ENCODE measurements at places on chromosomes 2 and 18. TPM values are rescaled to one million over a fixed set of nuclear protein-coding genes. Genes with fewer than 3 reads are reported as not detected.
A peak's percentile ranks its signal among the peaks of the same experiment; 100 is the strongest.

Gene HOXD3
- total RNA-seq: not detected

Gene NEU2
- not detected for total RNA-seq

Gene MAP4K4
- total RNA-seq: 129 TPM

Gene SCYGR8
- not detected for total RNA-seq

- H3K36me3 ChIP-seq: no peaks in the 10 kb centered on the region
- H3K27ac ChIP-seq: no peak overlapping the region
- no peaks in the 10 kb centered on the region for H3K27me3 ChIP-seq
- no peaks in the 10 kb centered on the region for H3K4me1 ChIP-seq
Measured at GRCh38 chr18:73318739-73319479, 451.1 kb upstream of the NETO1 start.

DNA sequence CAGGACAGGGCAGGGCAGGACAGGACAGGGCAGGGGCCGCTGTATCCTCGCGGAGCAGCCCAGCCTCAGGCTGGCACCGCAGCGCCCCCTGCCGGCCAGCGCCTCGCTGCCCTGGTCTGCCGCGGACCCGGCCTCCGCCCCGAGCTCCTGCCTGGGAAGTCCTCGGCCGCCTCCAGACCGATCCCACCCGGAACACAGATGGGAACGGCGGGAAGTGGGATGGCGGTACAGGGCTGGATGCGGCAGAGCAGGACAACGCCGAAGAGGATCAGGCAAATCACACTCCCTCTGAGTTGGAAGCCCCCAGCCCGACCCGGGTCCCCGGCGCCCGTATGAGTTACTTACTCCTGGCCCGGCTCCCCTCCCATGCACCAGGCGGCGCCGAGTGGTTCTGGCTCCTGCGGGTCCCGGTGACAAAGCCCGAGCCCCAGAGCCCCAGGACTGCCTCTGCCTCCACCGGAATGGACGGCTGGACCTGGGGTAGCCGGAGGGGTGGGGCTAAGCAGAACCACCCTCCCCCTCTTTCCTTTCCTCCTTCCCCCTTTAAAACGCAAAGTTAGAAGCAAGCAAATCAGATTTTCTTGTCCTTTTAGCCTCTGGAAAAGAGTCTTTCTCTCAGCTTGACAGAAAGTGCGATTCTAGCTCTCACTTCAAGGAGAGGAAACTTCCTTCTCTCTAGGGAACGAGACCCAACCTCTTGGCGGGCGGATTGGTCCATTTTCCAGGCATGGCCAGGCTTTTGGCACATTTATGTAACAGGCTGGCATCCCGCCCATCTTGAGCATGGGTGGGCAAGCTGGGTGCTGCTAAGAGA is at the start of gene TP53I3:
TSS of gene TP53I3 (minus strand) at position 449 of the 814 bp plus-strand sequence. CDS start 508 bp downstream, outside the sequence.
- peaks cover 6% of the 10 kb centered on the region for H3K36me3 ChIP-seq
- H3K27ac ChIP-seq: peak within 1 kb of the TSS; percentile 89
- DNase-seq: peak; percentile 77

DNA sequence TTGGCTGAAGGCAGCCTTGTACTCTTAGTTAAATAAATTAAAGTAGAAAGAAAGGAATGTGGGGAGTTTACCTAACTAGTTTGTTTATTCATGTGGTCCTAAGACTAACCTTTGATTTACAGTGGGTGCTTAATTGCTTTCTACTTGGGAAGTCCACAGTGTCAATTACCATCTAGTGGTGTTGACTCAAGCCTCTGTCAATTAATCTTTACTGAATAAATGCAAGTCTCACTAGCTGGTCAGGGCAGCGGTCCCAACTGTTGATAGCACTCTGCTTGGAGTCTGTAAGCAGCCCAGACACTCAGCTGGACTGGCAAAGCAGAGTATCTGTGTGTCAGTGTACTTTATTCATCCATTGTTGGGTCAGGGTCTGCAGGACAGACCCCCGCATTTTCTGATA is 15.8 kb downstream of the ZNF514 start:
- H3K27ac ChIP-seq: no peak overlapping the region
- DNase-seq: no peak
- peaks cover 24% of the 10 kb centered on the region for H3K36me3 ChIP-seq

- H3K27ac ChIP-seq: no peak overlapping the region
- DNase-seq: no peak
- no peaks in the 10 kb centered on the region for H3K27me3 ChIP-seq
- no peak overlapping the region for H3K4me3 ChIP-seq
- H3K4me1 ChIP-seq: no peaks in the 10 kb centered on the region
Measured at GRCh38 chr18:5066380-5066977, 130.6 kb downstream of the AKAIN1 start.

DNA sequence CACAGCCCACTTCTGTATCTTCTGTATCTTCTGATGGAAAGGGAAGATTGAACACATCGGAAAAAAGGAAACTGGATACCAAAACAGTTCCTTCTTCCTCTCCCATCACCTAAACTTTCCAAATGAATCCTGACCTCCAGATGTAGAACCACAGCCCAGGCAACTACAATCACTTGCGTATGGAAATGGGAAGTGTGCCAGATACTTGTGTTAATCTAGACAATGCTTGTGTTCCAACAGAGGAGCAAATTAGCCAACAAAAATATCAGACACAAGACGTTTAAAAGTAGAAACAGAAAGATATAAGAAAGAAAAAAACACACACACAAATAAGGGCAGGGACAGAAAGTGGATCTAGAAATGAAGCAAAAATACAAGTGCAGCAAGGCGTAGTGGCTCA is 31.4 kb upstream of the DUSP2 start:
- no peak overlapping the region for H3K27ac ChIP-seq
- DNase-seq: no peak
- no peaks in the 10 kb centered on the region for H3K27me3 ChIP-seq
- peaks cover 20% of the 10 kb centered on the region for H3K4me1 ChIP-seq

DNA sequence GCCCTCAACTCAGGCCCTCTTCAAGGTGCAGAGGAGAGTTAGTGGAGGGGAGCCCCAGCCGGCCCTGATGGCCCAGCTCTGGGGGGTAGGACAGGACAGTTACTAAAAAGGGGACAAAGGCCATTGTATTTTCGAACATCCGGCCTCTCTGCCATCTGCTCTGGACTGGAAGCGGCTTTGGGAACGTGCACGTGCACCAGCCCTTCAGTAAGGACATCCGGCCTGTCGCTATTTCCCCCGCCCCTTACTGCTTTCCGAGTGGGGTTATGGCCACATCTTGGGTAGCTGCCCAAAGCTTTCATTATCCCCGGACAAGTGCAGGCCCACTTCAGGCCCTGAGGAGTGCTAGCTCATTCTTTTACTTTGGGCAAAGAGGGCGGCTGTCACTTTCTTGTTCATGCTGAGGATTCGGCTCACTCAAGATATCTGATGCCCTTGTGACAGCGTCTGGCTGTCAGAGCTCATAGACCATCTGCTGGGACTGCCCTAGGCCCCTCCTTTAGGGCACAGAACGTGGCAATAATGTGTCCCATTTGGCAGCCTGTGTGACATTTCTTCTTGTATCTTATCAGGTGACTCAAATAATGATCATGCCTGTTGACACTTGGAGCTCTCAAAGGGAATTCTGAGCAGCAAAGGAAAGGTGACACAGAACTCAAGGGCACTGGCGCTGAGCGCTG is 17.5 kb downstream of the SLC4A3 start:
- no peak overlapping the region for H3K4me3 ChIP-seq
- no peaks in the 10 kb centered on the region for H3K36me3 ChIP-seq
- H3K4me1 ChIP-seq: peaks cover 7% of the 10 kb centered on the region
- peaks cover 12% of the 10 kb centered on the region for H3K27me3 ChIP-seq

- no peak overlapping the region for H3K4me3 ChIP-seq
- H3K27me3 ChIP-seq: no peaks in the 10 kb centered on the region
- no peaks in the 10 kb centered on the region for H3K36me3 ChIP-seq
Measured at GRCh38 chr18:3214855-3215637, 4.7 kb downstream of the MYOM1 start.

DNA sequence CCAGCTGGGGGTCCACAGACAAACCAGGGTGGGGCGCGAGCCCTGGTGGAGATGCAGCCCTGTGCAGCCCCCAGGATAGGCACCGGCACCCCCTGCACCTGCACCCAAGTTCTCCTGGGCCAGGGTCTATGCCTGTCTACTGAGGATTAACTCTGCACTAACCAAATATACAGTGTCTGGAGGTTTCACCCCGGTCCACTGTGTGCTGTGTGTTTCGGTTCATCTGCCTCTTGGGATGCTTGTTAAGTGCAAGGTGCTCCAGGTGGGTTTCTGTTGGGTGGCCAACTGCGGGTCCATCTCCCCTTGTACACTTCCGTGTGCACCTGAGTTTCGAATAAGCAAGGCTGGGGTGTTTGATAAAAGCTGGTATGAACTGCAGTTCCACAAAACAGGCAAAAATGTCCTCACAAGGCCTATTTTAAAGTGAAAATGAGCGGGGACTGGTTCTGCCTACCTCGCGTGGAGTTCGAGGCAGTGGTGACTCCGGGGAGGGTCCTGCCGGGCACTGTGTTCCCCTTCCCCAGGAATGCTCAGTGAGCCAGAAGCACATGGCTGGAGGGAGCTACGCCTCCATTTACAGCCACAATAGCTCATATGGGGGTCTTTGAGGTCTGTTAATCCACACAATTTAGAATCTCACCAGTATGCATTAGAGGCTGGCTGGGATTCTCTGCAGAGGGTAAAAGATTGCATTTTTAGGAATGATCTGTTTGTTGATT is 70.7 kb downstream of the EDAR start:
- H3K27ac ChIP-seq: no peak overlapping the region
- no peaks in the 10 kb centered on the region for H3K27me3 ChIP-seq
- H3K4me3 ChIP-seq: no peak overlapping the region
- DNase-seq: no peak
- no peaks in the 10 kb centered on the region for H3K36me3 ChIP-seq
- peaks cover 6% of the 10 kb centered on the region for H3K4me1 ChIP-seq

- DNase-seq: peak; percentile 10
- H3K4me1 ChIP-seq: peaks cover 41% of the 10 kb centered on the region
- peaks cover 2% of the 10 kb centered on the region for H3K27me3 ChIP-seq
- peak overlapping the region; percentile 15 for H3K4me3 ChIP-seq
- peaks cover 36% of the 10 kb centered on the region for H3K36me3 ChIP-seq
Measured at GRCh38 chr2:101560780-101561315, 85.9 kb upstream of the RFX8 start.

GRCh38 chr2:46445556-46445955 is 33.8 kb upstream of the TMEM247 start:
- H3K4me1 ChIP-seq: no peaks in the 10 kb centered on the region
- H3K4me3 ChIP-seq: no peak overlapping the region
- H3K36me3 ChIP-seq: peaks cover 2% of the 10 kb centered on the region
- DNase-seq: no peak
- no peak overlapping the region for H3K27ac ChIP-seq
- peaks cover 16% of the 10 kb centered on the region for H3K27me3 ChIP-seq

GRCh38 chr2:222982909-222983265 is 69.1 kb upstream of the KCNE4 start:
- H3K4me1 ChIP-seq: peaks cover 8% of the 10 kb centered on the region
- no peak overlapping the region for H3K27ac ChIP-seq
- no peaks in the 10 kb centered on the region for H3K36me3 ChIP-seq
- H3K27me3 ChIP-seq: peaks cover 25% of the 10 kb centered on the region
- DNase-seq: no peak

DNA sequence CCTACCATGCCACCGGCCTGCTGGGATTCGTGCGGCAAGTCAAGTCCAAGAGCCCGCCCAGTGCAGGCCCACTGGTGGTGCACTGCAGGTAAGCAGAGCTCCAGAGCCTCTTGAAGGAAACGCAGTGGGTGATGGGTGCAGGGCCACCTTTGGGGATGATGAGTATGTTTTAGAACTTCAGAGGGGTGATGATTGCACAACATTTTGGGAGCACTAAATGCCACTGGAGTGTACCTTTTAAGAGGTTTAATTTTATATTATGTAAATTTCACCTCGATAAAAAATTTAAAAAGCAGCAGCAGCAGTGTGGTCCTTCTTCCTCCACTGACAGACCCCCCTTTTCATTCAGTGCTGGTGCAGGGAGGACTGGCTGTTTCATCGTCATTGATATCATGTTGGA is 233.1 kb upstream of the RAB12 start:
- no peaks in the 10 kb centered on the region for H3K27me3 ChIP-seq
- H3K4me1 ChIP-seq: no peaks in the 10 kb centered on the region
- no peak overlapping the region for H3K4me3 ChIP-seq
- no peak for DNase-seq
- H3K27ac ChIP-seq: no peak overlapping the region

GRCh38 chr18:55048892-55049291 is 89.6 kb upstream of the CCDC68 start:
- H3K27ac ChIP-seq: no peak overlapping the region
- H3K27me3 ChIP-seq: no peaks in the 10 kb centered on the region
- H3K36me3 ChIP-seq: no peaks in the 10 kb centered on the region
- H3K4me1 ChIP-seq: no peaks in the 10 kb centered on the region
- H3K4me3 ChIP-seq: no peak overlapping the region

GRCh38 chr18:5106730-5107129 is 90.3 kb downstream of the AKAIN1 start:
- H3K27me3 ChIP-seq: peaks cover 2% of the 10 kb centered on the region
- no peak overlapping the region for H3K4me3 ChIP-seq
- no peaks in the 10 kb centered on the region for H3K36me3 ChIP-seq
- no peaks in the 10 kb centered on the region for H3K4me1 ChIP-seq
- no peak overlapping the region for H3K27ac ChIP-seq

GRCh38 chr18:75785206-75785605 is 357.7 kb upstream of the SMIM21 start:
- no peak for DNase-seq
- no peaks in the 10 kb centered on the region for H3K4me1 ChIP-seq
- H3K27me3 ChIP-seq: peaks cover 3% of the 10 kb centered on the region

GRCh38 chr2:240411261-240412160 is 24.0 kb upstream of the GPC1 start:
- H3K4me1 ChIP-seq: no peaks in the 10 kb centered on the region
- no peak overlapping the region for H3K4me3 ChIP-seq
- peaks cover 10% of the 10 kb centered on the region for H3K27me3 ChIP-seq

DNA sequence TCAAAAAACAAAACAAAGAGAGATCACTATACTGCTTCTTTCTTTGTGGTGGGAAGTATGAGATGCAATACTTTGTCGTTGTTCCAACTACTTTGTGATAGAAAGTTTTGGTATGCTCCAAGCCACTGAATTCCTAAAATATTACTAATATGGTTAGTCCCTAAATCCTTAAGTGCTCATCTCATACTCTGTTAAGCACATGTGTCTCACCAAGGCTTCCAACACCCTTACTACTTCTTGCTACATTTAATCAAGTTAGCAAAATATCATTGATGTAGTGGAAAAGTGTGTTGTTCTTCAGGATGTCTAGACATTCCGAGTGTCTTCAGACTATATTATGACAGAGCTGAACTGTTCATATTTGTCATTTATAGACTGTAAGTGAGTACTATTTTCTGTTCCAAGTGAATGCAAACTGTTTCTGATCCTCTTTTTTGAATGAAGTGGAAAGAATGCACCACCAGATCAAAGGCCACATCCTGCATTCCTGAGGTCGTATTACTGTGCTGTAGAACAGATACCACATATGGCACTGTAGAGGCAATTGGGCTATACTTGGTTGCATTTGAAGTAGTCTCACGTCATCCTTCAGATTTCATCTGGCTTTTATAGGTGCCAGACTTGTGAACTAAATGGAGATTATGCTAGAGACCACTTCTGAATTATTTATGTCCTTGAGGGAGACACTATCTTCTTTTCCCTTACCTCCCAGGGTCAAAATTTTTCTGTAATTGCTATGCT is 298.4 kb upstream of the ZNF521 start:
- H3K27me3 ChIP-seq: no peaks in the 10 kb centered on the region
- H3K4me1 ChIP-seq: no peaks in the 10 kb centered on the region
- H3K36me3 ChIP-seq: no peaks in the 10 kb centered on the region
- DNase-seq: no peak
- no peak overlapping the region for H3K4me3 ChIP-seq

- no peak overlapping the region for H3K4me3 ChIP-seq
- H3K27ac ChIP-seq: no peak overlapping the region
- H3K4me1 ChIP-seq: no peaks in the 10 kb centered on the region
- H3K27me3 ChIP-seq: no peaks in the 10 kb centered on the region
- DNase-seq: no peak
- H3K36me3 ChIP-seq: no peaks in the 10 kb centered on the region
Measured at GRCh38 chr2:220948579-220948978, 623.5 kb downstream of the EPHA4 start.

Measured in activated CD4-positive, alpha-beta T cell treated with anti-CD3 and anti-CD28 coated beads, Interleukin-2, amount 10 ng/mL, durations not matched to agents 7 days and 5 days (primary cell).